Activated T-helper 1 cell treated with Interleukin-2 at 50 U/mL for 16 hours (primary cell): ENCODE measurements at places on chromosomes 7 and 10.

- DNase-seq, result no peak
Measured at GRCh38 chr7:68833422-68833821, 764.9 kb upstream of the AUTS2 start.

- no peak for DNase-seq
Measured at GRCh38 chr10:97016728-97017473, 168.9 kb downstream of the SLIT1 start.

DNA sequence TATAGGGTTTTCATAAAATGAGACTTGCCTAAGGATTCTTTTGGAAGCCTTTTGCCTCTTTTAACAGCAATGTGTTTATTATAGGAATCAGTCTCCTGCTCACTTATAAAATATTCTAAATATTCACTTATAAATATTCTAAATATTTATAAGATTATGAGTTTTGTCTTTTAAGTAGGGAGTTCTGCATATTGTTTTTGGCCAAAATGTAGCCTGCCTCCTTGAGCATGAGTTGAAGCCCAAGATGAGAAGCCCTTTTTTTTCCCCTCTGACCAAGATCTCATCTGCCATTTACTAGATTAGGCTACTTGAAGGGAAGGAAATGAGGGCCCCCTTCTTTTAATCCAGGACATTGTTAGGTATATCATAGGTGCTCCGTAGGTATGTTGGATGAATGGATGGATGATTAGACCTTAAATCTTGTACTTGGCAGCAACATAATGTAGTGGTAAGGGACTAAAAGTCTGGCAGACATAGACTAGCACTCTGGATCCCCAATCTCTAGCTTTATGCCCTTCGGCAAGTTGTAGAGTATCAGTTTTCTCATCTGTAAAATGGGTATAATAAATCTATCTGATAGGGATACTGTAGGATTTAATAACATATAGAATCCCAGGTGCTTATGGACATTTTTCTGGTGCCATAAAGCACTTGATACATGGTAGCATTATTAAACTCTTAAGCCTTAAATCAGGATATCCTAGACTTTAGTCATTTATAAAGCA lies 59.1 kb downstream of the ARID5B start:
- DNase-seq, result no peak

DNA sequence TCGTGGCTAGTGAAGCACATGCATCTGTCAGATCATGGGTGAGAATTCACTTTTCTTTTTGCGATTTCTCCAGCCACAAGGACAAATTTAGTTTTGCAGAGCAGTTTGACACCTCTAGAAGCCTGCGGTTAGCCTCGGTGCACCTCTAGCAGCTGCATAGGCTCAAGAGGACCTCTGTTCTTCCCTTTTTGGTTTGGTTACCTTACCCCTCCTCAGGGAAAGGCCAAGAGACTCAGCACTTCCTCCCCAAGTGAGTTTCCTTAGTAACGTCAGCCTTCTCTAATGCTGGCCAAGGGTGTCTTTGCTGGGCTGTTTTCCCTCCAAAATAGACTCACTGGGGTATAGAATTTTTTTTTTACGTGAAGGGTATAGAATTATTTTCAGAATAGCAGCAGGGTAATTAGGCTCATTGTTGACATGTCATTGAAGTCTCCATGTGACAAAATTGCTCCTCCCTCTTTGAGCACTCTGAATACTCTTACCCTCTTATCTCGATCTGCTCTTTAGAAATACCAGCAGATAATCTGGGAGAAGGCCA lies 97.8 kb downstream of the AUTS2 start:
- DNase-seq, result no peak

DNA sequence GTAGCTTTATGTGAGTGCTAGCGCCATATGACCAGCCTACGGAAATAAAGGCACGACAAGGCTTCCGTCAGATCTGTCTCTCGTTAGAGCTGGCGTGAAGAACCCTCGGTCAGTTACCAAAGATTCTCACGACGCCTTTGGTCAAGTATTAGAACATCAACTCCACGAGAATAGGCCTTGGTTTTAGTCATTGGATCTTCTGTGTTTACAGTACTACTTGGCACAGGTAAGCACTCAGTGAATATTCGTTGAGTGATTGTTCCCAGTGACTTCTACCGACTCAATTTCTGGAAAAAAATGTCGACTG lies 316 bp downstream of the RBM48 start:
- no peak for DNase-seq

GRCh38 chr10:112613620-112614019 lies 166.6 kb downstream of the VTI1A start:
- no peak for DNase-seq

DNA sequence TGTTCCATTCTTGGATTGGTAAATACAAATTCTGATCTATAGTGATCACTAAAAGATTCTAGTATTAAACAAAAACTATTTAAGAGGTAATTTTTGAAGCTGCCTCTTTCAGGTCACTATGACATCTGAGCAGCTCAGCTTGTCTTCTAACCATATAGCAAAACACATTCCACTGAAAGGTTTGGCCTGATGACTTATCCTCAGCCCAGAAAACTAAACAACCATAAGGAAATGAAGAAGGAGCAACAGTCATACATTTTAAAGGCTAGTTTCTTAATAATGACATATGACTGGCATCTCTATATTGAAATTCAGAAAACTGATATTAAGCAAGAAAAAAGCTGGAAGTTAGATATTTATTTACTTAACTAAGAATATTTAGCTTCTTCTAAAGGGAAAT lies 24.6 kb downstream of the NT5C2 start:
- DNase-seq, result no peak

- DNase-seq, result no peak
Measured at GRCh38 chr10:85665681-85666080, 700.9 kb downstream of the GRID1 start.

DNA sequence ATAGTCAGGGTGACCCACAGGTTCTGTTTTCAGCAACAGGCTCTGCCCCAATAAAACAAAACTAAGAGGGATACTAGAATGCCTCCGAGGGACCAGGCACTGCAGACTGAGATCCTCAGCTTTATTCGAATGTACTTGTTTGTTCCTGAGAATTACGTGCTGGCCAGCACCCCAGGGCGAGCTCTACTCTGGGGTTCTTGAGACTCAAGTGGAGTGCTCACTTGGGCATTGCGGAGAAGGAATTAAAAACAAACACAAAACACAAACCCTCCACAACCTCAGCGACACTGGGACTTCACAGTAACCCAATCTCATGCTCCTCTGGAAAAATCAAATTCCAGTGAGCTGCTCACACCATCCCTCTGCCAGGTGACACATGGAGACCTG lies 250.7 kb downstream of the TNS3 start:
- no peak for DNase-seq

- no peak for DNase-seq
Measured at GRCh38 chr10:93841961-93842360, 51.8 kb upstream of the SLC35G1 start.

- DNase-seq, result no peak
Measured at GRCh38 chr7:144403649-144404061, at the start of gene NOBOX. Gene NOBOX, minus strand, starts transcription at chr7:144403693.

DNA sequence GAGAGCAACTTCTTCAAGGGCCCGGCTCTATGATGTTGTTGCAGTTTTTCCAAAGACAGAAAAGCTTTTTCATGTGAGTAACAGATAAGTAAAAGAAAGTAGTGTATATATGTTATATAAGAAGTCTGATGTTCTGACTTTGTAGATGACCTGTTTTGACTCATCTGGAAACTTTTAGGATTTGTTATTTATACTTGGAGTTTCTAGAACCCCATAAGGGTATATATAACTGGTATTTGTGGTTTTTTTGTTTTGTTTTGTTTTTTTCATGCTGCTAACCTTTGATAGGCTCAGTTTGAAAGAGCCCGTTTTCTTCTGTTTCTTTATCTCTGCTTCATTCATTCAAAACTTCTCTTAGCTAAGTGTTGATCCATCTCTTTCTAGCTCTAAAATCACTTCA lies 7.3 kb downstream of the RPP30 start:
- DNase-seq, result no peak

- no peak for DNase-seq
Measured at GRCh38 chr10:107577221-107577620, 412.7 kb upstream of the SORCS1 start.

- DNase-seq, result no peak
Measured at GRCh38 chr10:32226624-32227023, 120.3 kb downstream of the EPC1 start.

DNA sequence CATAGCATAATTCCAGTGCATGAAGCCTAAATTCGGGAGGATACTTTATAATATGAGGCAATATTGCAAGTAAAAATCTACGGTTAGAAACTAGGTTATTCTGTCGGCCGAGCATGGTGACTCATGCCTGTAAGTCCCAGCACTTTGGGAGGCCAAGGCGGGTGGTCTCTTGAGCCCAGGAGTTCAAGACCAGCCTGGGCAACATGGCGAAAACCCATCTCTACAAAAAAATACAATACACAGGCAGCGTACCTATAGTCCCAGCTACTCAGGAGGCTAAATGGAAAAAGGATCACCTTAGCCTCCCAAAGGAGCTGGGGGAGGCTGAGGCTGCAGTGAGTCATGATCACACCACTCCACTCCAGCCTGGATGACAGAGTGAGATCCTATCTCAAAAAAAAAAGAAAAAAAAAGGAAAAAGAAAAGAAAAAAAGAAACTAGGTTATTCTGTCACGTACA lies 14.2 kb downstream of the SKAP2 start:
- DNase-seq, result no peak

DNA sequence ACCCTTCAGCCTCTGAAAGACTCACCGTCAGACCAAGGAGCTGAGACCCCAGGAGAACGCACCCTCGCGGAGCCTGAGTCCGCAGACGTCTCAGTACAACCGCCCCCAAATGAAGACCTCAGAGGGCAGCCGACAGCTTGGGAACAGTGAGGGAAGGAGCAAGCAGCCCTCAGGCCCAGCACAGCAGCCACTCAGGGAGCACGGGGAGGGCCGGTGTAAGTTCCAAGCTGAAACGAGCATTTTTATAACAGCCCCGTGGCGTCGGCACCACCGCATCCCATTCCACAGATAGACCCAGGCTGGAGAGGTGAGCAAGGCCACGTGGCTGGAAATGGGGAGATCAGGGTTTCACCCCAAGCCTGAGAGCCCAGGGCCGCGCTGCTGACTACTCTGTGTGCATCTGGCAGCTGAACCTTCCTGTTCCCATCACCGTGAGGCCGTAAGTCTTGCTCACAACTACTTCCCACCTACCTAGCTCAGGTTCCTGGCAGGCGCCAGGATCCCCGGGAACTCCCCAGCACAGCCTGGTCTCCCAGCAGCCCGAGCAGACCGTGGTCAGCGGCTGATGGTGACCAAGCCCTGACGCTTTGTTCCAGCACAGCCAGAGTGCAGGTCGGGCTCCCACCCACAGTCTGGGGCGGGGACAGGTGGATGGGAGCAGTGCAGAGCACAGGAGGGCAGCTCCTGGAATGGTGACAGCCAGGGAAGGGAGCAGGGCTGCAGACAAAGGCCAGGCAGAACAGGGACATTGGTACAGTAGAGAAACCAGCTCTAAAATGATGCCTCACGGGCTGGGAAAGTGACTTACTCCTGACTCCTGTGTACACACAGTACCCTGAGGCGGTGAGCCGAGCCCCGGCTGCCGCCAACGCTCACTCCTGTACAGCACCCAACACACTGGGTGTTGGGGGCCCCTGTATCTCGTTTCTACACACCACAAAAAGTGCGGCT lies 6.1 kb upstream of the NOM1 start:
- no peak for DNase-seq

GRCh38 chr7:1432411-1433082 lies 26.7 kb downstream of the MICALL2 start:
- peak; percentile 64 for DNase-seq

GRCh38 chr7:129225206-129225930 lies 538 bp downstream of the AHCYL2 start:
- peak; percentile 36 for DNase-seq

DNA sequence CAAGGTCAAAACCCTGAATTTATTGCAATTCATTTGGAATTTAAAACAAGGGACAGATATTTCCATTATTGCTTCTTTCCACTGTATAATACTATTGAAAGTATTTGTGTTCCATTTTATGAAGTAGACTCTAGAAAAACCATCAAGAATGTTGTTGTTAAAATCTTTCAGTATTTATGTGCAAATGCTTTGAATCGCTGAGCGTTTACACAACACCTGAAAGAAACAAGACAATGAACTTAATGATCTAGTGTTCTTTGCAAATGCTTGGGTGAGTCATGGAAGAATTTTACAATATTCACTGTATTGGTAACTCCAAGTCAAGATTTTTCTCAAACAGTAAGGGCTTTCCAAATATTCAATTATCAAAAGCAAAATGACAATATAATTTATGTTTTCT lies 97.1 kb downstream of the VIPR2 start:
- DNase-seq, result no peak

- DNase-seq, result no peak
Measured at GRCh38 chr7:148507787-148508186, 82.8 kb upstream of the C7orf33 start.

GRCh38 chr7:141411133-141411532 lies 140.1 kb upstream of the AGK start:
- no peak for DNase-seq

GRCh38 chr7:82595176-82595575 lies 151.6 kb upstream of the CACNA2D1 start:
- no peak for DNase-seq

GRCh38 chr10:60871215-60871614 lies 72.8 kb downstream of the RHOBTB1 start:
- no peak for DNase-seq

DNA sequence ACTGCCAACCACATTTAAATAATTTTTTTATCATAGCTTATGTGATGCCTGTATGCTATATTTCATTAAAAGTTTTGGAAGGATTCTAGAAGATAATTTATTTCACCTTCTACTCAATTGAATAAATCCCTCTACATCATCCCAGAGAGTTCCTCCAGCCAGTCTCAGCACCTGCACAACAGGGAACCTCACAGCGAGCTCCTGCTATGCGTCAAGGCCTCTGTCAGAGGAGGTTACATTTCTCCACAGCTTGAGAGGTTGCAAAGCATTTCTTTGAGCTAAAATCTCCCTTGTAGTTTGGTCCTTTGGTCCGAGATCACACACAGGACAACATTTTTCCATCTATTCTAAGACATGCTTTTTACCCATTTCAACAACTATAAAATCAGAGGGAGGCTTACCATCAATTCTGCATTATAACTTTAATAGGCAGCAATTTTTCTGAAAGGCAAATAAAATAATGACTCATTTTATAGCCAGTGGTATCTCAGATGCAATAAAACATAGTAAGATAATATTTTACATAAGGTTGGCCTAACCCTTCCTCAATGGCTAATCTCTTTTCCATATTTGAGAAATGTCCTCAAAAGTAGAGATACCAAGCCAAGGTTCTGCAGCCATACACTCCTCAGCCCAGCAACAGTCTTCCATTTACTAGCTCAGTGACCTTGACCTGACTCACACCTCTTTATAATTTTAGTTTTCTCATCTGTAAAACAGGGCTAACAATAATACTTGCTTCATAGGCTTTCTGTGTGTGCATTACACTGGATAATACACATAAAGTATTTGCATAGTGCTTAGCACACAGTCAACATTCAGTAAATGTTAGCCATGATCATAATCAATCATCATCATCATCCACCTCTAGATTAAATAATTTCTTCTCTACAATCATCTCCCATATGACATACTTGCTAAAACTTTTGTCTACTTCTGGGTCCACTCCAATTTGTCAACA lies 68.8 kb downstream of the DOCK4 start:
- no peak for DNase-seq

DNA sequence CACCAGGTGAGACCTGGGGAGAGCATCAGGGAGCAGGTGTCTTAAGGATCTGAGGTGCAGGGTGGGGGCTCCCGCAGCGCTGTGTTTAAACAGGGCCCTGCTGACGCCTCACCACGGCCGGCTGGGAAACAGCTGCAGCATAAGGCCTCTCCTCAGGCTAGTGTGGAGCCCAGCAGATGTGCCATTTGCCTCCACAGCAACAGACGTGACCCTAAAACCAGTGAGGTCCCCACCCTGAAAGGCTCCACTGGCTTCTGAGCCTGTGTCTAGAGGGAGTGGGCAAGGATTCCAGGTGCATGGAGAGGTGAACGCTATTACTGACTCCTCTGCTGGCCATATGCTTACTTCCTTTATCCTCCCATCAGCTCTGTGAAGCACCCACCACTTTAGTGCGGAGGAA lies 47.8 kb downstream of the SYPL1 start:
- no peak for DNase-seq
